Activated T-cell treated with anti-CD3 and anti-CD28 coated beads, Interleukin-2, amount 50 U/mL, for 72 hours (primary cell): ENCODE measurements at places on chromosomes 1 and 21.

DNA sequence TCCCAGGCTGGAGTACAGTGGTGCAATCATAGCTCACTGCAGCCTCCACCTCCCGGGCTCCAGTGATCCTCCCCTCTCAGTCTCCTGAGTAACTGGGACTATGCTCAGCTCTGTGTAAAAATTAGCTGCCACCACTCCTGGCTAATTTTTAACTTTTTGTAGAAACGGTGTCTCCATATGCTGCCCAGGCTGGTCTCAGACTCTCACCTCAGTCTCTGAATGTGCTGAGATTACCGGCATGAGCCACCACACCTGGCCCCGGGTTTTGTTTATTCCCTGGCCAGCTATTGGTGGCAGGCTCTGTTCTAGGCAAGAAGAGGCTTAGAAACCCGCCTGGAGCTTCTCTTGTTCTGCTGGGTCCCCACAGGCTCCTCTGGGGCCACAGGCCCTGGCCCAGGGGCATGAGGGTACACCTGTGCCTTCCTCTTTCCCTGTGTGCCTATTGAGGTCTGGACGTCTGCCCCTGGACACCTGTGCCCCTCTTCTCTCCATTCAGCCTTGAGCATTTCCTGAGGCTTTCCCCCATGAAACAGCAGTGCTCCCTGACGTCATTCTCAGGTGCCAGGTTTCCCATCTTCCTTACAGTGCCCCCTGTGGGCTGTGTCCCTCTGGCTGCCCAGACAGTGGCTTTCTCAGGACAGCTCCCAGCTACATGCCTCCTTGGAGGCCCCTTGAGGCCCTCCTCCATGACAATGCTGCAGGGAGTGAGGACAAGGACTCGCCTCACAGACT, 57.5 kb downstream of the PCP4 start:
- no peak for DNase-seq

DNA sequence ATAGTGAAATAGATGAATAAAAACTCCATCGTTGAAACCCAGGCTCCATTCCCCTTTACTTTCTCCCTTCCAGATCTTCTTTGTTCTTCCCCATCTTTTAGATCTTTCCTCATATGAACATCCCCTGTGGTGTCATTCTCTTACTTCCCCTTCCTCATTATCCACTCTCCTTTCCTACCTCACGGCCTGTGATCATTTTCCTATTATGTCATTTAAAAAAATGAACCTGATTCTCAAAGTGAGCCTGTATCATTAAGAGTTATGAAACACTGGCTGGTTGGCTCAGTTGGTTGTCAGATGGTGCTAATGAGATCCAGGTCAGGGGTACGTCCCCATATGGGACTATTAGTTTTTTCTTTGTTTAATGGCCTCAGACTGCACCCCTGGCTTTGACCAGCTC, 38.3 kb downstream of the TCEANC2 start:
- no peak for DNase-seq

DNA sequence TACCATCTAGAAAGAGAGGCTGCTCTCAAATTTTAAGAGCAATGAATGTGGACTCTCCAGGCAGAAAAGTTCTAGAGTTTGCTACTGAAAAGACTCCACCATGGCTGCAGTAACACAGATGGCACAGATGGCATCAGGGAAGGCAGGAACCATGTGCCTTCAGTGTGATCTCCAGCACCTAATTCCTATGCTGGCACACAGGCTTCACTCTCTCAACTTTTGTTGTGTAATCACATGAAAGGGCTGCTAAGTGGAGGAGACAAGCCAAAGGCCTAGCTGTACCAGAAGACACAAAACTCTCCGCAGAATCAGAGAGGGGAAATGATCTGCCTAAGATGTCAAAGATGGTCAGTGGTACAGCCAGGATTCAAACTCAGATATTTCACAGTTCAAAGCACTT, 31.1 kb downstream of the ERI3 start:
- DNase-seq, result no peak

GRCh38 chr1:220974431-220974830, 95.2 kb downstream of the HLX start:
- DNase-seq, result no peak

- DNase-seq, result no peak
Measured at GRCh38 chr1:201248721-201249559, 34.4 kb upstream of the PKP1 start.

DNA sequence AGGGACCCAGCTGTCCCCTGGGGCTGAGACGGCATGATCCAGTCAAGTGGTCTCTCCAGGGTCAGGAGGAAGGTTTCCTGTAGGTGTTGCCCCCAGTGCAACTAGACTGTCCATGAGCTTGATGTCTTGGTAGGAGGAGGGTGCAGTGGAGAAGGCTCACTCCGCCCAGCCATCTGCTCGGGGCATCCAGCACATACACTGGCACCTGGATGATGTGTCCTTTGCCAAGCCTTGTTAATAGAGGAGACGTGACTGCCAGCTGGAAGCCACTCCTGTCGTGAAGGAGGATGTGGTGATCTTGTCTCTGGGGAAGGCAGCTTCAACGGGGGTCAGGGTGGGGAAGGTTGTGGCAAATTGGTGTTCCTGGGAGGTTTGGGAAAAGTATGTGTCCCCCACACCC, 6.2 kb downstream of the DISP3 start:
- DNase-seq, result no peak

GRCh38 chr1:205450448-205450847, 5.4 kb downstream of the BLACAT1 start:
- no peak for DNase-seq

DNA sequence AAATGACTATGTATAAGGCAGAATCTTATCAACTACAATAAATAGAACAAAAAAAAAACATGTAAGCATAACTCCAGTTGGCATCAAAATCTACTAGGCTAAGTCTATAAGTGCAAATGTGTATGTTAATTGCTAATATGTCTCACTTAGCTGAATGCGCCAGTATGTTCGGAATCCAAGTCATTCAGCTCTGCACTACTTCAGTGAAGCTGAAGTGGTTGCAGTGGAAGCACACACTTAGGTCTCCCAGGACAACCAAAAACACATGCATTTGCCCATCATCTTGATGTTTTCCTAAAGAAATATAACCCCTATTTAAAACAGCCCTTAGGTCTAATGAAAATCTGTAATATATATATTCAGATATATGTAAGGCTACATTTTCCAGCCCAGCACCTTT, 41.0 kb upstream of the RGS2 start:
- no peak for DNase-seq

DNA sequence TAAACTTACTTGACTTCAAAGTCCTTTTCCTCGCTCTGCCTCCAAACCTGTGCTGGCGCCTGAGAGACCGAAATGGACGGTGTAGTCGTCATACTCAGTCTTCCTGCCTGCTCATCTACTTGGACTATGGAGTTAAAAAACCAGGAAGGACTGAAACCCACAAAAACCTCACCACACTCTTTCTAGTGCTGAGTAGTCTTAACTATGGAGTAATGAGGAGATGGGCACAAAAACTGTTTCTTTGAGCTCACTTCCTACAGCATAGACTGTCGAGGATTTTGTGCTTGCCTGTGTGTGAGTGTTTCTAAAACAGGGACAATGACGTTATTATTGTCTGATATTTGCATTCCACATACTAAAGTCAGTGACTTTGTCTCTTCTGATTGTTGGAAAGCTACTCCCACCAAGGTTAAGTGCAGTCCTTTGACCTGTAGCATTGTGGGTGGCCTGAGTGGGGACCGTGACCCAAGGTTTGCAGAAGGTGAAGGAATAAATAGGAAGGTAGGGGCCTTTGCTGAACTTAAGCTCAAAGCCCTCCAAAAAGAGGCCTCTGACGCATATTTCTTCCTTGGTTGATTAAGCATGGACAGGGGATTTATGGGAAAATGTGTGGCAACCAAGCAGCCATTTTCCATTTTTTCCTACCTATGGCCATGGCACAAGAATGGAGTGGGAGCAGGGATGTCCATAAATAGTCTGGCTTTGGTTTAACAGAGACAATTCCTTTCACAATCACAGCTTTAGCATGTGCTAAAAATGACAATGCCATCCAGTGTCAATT, 109.6 kb downstream of the ZBTB18 start:
- no peak for DNase-seq

DNA sequence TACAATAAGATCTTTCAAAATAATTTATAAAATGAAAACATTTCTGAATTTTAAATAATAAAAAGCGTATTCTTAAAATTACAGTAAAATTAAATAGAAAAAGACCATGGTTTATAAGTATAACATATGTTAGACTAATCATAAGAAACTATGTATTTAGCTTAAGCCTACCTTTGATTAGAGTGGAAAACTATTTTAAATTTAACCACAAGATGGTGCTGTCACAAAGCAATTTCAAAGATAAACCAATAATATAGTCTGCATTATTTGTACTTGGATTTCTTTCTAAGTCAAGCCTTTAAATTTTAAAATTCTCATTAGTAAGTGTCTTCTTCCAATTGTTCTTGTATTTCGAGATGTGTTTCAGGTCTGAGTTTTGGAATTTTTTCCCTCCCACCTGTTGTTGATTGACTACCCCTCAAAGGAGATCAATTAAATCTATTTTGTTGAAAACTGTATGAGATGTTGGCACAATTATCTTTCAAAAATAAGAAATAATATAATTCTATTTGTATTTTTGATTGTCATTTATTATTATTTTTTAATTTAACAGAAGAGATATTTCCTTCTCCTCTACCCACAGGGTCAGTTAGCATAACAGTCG, 459.8 kb downstream of the KCNT2 start:
- DNase-seq, result no peak

DNA sequence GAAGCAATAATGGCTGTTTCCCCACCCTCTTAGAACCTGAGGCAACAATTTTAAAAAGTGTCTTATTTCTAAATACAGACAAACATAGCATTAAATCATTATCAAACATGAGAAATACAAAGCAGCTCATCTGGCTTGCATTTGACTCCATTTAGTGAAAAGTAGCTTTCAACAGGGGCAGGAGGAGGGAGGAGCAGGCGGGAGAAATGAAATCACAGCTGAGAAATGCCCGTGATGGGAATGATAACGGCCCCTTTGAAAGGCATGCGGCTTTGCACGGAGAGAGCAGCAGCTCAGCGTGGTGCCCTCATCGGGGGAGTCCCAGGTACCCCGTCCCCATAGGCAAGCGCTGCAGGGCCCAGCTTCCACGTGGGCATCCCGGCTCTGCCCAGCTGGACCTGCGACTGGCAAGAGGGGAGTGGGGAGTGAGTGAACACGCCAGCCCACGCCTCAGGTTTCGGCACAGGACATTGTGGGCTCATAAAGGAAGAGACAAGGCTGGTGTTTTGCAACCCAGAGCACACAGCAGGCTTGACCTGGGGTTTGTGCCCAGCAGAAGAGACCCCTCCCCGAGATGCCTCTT, 134.6 kb downstream of the NPHP4 start:
- DNase-seq, result no peak

GRCh38 chr1:78591971-78592370, 28.3 kb upstream of the IFI44L start:
- DNase-seq, result no peak

GRCh38 chr1:66770240-66770639, 18.0 kb downstream of the DYNLT5 start:
- no peak for DNase-seq

- DNase-seq, result no peak
Measured at GRCh38 chr1:15475752-15476314, at the start of gene CELA2B. Gene CELA2B, plus strand, starts transcription at chr1:15476104. Its CDS starts 22 bp downstream, at chr1:15476126.

DNA sequence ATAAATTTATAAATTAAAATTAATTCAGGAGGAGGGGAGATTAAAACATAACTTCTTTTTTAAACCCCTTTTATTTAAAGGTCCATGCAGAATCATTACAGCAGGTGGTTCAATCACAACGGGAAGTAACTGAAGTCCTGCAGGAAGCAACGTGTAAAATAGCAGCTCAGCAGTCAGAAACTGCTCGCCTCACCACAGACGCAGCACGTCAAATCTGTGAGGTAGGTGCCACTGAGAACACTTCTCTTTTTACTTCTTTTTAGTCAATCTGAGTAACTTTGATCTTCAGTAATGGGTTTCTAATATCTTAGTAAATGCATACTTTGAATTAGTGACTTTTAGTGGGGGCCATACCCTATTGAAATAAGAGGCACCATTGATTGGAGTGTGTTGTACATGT, 87.0 kb downstream of the CEP350 start:
- DNase-seq, result no peak

GRCh38 chr1:57146100-57146499, 180.3 kb upstream of the C8B start:
- DNase-seq, result no peak

GRCh38 chr1:101295209-101295608, 58.4 kb downstream of the S1PR1 start:
- DNase-seq, result no peak

DNA sequence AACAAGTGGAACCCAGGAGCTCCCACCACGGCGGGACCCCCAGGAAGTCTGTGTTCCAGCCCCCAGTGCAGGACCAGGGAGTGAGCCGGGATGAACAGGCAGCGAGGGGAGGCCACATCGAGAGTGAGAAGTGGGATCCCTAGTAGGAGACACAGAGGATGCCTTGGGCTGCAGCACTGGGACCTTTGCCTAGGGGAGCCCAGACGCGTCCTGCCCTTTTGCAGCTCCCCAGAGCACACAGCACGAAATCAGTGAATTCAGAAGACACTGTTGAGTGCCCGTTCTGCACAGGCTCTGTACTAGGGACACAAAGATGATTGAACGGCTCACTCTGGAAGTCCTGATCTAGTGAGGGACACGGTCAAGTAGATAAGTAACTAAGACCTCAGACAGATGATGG, 23.5 kb downstream of the TRIM67 start:
- no peak for DNase-seq

- no peak for DNase-seq
Measured at GRCh38 chr1:240090014-240090413, 1.7 kb upstream of the FMN2 start.

DNA sequence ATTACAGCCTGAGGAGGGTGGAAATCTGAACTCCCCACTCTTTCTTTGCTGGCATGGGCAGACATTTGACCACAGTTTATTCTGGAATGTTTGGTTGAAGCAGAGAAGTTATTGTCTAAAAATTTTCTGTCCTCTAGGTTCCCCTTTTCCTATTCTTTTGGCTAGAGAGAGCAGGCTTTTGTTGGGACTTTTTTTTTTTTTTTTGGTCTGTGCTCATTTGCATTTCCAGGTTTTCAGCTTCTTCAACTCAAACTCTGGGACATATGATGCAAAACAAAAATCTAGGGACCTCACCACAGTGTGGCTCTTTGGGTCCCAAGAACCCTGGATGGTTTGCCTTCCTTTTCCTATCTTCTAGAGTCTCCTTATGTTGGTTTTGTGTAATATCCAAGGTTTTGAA, 10.9 kb upstream of the ABCG1 start:
- no peak for DNase-seq

DNA sequence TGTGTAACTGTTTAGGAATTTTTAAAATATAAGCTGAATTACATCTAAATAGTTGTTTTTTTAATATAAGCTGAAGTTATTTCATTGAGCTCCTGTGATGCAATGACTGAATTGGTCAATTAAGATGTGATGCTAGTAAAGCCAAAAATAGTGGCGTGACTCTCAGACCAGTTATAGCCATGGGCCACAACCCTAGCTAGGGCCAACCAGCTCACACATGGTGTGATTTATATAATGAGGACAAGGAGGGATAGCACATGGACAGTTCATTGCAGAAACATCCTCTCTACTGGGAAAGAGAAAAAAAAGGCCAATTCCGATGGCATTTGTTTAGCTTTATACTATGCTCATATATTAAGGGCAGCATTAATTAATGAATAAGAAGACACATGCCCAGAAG, 119.3 kb upstream of the PROX1 start:
- no peak for DNase-seq

- DNase-seq, result no peak
Measured at GRCh38 chr1:190429932-190430331, 47.7 kb downstream of the BRINP3 start.

GRCh38 chr1:178102218-178102617, 8.3 kb downstream of the RASAL2 start:
- DNase-seq, result no peak

GRCh38 chr1:153771261-153771660, 3.9 kb upstream of the SLC27A3 start:
- DNase-seq, result no peak

GRCh38 chr1:152111515-152111968, 3.7 kb downstream of the TCHH start:
- peak; percentile 32 for DNase-seq
